ENCODE measurements at places on chromosomes 11 and 22.

DNA sequence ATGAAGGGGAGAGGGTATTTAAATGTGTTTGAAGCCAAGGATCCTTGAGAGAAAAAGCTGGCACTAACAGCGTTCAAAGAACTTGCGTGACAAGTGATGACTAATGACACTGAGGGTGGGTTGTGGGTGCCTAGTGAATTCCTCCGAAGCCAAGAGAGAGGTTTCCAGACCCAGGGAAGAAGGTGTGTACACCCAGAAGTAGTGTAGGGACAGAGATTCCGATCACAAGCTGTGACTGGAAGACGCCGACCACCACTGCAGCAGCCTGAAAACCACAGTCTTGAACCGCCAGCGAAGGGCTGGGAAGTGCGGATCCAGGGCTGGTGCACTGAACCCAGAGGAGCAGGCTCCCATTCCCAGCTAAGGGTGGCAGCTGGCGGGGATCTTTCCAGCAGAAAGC is 9.5 kb downstream of the PPARA start:
- no peak for DNase-seq

DNA sequence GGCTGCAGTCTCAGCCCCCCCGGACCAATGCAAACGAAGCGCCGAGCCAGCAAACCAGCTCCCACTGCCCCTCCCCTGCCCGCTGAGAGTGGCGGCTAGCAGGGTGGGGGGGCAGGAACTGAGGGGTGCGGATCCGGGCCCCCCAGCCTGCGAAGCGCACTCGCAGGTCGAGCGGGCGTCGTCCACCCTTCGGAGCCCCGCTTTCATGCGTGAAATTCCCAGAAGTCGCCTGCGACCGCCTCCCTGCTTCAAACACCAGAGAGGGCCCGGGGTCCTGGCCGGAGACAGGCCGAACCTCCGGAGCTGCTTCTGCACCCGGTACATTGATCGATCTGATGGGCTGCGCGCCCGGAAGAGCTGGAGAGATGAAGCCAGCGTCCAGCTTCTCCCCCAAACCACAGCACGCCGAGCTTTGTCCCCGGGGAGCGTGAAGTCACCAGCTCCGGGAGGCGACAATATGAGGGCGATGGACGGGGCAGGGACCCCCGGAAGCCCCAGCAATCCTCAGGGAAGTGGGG is 646 bp upstream of the PATZ1 start:
- peak; percentile 88 for DNase-seq

- no peak for DNase-seq
Observed at GRCh38 chr11:59804061-59804460, 6.5 kb downstream of the MRPL16 start.

DNA sequence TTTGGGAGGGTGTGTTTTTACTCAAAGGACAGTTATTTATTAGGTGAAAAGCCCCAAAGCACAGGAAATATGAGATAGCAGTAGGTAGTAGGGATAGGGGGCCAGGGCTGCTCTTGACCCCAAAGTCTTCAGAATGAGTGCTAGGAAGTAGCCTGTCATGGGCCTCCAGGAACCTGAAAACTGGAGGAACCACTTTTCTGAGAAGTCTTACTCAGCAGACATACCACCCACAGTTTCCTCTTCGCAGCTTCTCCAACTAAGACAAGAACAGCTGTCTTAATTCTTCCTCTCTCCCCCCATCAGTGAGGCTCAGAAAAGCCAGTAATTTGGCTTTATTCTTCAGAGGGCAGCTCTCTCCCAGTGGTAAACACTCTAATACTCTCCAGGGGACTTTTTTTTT is 84.0 kb upstream of the CTSC start:
- peak; percentile 83 for DNase-seq

- peak; percentile 14 for DNase-seq
Observed at GRCh38 chr22:38864361-38865191, 7.4 kb downstream of the CBX6 start.

DNA sequence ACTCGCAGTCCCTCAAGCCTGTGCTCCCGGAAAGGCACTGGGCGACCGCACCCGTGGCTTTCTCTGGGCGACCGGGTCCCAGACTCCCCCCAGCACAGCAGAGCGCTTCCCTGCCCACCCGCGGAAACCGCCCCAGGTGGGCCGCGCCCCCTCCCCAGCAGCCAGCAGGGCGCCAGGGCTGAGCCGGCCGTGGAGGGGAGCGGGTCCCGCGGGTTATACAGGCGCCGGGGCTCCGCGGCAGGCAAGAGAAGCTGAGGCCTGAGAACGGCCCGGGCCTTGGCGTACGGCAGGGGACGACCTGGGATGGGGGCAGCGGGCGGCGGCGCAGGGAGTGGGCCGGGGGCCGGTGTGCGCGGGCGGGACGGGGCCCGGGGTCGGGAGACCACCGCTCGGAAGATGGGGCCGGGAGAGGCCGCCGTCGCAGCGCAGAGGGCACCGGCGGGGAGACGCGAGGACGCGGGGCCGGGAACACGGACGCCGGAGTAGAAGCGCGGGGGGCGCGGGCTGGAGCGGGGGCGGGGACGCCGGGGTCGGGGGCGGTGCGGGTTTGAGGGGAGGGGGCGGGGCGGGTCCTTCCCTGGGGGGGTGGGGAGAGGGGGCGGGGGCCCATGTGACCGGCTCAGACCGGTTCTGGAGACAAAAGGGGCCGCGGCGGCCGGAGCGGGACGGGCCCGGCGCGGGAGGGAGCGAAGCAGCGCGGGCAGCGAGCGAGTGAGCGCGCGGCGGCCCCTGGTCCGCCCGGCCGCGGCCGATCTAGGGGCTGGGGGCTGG is at the start of gene MDK:
Gene MDK (plus strand): TSS at position 622 of the 771 bp plus-strand sequence. CDS start 389 bp downstream, outside the sequence.
- peak; percentile 88 for DNase-seq

DNA sequence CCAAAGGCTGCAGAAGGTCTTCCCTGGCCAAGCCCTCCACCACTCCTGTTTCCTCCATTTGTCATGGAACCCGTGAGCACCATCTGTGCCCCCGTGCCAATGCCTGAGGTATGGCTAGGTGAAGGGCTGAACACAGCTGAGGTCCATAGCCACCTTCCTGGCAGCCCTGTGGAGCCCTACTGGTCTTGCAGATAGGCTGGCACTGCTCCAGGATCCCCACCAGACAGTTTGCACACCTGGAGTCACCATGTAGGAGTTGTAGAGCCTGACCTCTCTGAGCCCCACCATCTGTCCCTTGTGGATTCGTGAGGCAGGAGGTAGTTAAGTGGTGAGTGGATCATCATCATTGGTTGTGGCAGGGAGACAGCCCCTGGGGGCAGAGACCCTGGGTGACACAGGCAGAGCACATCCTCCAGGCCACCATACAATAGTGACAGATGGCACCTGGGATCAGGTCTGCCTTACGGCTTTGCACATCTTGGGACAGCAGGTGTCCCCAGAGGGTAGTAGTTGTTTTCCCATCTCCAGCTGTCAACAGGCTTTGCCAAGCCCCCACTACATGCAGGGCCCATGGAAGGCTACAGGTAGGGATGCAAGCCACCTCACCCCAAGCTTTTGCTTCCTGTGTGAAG is 52.5 kb upstream of the SUSD2 start:
- no peak for DNase-seq

DNA sequence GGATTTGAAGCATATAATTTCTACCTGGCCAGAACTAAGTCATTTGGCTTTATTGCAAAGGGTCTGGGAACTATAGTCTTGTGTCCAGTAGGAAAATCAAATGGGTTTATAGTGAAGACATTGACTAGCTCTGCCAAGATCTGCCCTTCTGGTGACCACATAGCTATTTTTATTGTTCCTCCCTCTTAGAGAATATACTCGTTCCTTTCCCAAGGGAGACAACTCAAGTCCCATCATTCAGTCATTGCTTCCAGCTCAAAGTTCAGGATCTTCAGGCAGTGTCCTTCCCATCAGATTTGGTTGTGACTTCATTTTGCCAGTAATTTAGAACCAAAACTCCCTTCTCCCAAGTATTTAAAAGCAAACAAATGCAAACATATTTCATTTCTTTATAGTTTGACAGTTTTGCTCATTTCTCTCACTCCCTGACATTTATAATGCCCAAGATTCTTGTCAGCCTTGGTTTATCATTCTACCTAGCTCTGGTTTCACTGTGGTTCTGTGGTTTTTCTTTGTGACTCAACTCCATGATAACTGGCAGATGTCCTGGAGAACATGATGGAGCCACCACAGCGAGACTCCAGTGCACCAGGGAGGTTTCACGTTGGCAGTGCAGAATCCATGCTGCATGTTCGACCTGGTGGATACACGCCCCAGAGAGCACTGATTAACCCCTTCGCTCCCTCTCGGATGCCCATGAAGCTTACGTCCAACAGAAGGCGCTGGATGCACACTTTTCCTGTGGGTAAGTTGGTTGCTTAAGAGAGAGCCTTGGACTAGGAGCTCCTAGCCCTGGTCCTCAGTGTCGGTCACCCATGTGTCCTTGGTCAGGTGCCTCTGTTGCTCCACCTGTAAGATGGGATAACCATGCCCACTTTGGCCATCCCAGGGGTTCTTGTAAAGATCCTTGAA is 64.9 kb downstream of the DEPDC5 start:
- DNase-seq, result no peak

DNA sequence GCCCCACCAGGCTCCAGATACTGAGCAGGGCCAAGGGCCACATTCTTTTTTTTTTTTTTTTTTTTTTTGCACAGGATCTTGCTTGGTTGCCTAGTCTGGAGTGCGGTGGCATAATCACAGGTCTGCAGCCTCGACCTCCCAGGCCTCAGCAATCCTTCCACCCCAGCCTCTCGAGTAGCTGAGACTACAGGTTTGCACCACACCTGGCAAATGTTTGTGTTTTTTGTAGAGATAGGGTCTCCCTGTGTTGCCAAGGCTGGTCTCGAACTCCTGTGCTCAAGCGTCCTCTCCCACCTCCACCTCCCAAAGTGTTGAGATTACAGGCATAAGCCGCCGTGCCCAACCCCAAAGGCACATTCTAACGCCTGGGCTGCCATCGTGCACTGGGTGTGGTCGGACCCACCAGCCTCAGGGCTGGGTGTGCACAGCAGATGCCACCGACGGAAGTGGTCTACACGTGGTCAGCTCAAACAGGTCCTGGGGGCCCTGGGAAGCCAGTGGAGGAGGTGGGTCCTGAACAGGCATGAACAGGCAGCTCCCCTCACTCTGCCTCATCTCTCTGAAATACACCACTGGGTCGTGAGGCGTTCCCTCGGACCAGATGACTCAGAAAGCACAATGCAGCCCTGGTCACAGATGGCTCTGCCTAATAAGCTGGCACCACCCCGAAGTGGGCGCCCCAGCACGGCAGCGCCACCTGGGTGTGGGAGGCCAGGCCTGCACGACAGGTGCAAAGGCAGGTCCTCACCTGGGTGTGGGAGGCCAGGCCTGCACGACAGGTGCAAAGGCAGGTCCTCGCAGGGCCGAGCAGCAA is 5.1 kb upstream of the B4GALNT4 start:
- DNase-seq, result no peak

DNA sequence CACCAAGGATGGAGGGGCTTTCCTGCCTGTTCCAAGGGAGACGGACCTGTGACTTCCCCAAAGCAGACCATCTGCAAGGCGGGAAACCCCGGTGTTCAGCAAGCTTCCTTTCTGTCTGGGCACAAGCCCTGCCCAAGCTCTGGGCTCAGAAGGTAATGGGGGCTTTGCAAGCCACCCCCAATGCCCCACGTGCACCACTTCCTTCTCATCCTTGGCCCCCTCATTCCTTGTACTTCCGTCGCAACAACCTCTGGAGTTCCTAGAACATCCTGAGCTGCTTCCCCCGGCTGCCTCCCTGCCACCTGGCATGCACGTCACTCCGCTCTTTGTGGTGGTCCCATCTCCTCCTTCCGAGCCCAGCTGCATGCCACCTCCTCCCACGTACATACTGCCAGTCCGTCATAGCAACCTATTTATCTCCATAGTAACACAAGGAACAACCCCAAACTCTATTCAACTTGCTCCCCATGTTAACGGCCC is 3.9 kb downstream of the MYEOV start:
- DNase-seq, result peak; percentile 69

- DNase-seq, result no peak
Observed at GRCh38 chr22:45805413-45805812, 133.8 kb downstream of the ATXN10 start.

GRCh38 chr22:29212743-29213142 is 7.0 kb downstream of the EMID1 start:
- no peak for DNase-seq

DNA sequence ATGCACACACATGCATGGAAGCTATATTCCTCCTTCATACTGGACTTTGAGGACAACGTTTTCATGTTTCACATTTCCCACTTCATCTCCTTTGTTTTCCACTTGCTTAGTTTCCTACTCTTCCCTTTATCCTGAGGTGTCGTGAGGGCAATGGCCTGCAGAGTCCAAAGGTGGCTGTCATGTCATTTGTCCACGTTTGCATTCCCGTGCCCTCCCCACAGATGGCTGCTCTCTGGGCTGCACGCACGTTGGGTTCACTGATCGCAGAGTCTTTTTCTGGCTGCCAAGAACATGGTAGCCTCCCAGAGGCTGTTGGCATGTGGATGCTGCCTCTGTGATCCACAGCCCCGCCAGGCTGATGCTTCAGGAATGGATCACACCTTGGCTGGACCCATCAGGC is 256.0 kb downstream of the ST3GAL4 start:
- no peak for DNase-seq

- peak; percentile 96 for DNase-seq
Observed at GRCh38 chr11:10931761-10932670, 74.2 kb upstream of the ZBED5 start.

GRCh38 chr11:122691549-122692150 is 36.1 kb downstream of the UBASH3B start:
- no peak for DNase-seq

- no peak for DNase-seq
Observed at GRCh38 chr11:70889411-70889810, 363.0 kb downstream of the SHANK2 start.

Data from lung (tissue), 17 donors.